ENCODE measurements at places on chromosomes 6 and 20. TPM values are rescaled to one million over a fixed set of nuclear protein-coding genes. Genes with fewer than 3 reads are reported as not detected.

- DNase-seq = no peak
These were observed 359.3 kb downstream of the TAF4 start for GRCh38 chr20:61706259-61706961.

- DNase-seq = no peak
These were observed 76.9 kb downstream of the PLCG1 start for GRCh38 chr20:41214202-41214601.

DNA sequence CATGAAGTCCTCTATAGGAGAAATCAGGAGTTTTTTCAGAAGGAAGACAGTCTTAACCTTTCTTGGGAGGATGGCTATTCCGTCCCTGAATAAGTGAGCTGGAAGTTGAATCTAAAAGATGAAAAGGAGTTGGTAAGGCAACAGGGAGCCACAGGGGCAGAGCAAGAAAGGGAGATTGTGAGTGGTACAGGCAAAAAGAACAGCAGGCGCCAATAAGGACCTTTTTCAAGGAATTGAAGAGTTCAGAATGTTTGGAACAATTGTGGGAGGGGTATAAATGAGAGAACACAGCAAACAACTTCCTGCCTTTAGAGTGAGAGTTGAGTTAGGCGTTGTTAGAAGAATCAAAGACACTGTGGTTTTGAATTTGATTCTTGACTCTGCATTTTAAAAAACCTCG is 1003.7 kb downstream of the EPHA7 start:
- no peak for DNase-seq

- no peak for DNase-seq
These were observed 90.4 kb downstream of the SLC23A2 start for GRCh38 chr20:4910951-4911350.

- no peak for DNase-seq
These were observed 38.2 kb upstream of the PMEPA1 start for GRCh38 chr20:57747861-57748481.

- no peak for DNase-seq
These were observed 203.9 kb upstream of the PRDM1 start for GRCh38 chr6:105882121-105882803.

GRCh38 chr6:53691667-53692133 is 26.1 kb upstream of the KLHL31 start:
- DNase-seq = no peak

GRCh38 chr6:37486121-37486839 is 13.4 kb downstream of the CCDC167 start:
- no peak for DNase-seq

- DNase-seq = no peak
These were observed 41.5 kb downstream of the APCDD1L start for GRCh38 chr20:58473453-58474425.

DNA sequence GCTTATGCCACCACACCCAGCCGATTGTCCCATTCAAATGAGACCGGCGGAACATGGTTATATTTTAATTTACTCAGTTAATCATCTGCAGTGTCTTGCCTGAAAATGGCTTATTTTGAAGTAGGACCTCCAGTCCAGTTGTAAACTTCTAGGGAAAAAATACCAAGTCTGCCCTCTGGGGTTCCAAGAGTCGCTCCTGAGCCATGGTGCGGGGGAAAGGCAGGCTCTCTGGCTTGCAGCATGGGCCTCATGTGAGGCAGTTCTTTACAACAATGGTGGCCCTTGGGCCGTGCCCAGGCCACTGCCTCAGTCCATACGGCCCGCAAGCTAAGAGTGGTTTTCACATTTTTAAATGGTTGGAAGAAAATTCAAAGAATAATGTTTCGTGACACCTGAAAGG is 62.7 kb upstream of the XRN2 start:
- no peak for DNase-seq

- DNase-seq = no peak
These were observed 210.5 kb upstream of the SHLD1 start for GRCh38 chr20:5539691-5540090.

DNA sequence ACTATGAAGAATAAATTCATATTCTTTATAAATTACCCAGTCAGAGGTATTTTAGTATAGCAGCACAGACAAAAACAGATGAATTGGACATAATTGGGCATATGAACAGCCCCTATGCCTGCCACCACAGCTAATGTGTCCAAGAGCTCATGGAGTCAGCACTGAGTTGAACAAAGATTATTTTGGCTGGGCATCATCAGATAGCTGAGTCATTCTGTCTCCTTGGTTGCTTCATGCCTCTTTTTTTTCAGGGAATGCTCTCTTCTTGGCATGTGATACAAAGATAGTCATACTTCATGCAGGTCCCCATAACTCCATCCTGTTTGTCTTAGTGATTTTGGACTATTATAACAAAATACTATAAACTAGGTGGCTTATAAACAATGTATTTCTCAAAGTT is 275.6 kb downstream of the TENT5A start:
- no peak for DNase-seq

DNA sequence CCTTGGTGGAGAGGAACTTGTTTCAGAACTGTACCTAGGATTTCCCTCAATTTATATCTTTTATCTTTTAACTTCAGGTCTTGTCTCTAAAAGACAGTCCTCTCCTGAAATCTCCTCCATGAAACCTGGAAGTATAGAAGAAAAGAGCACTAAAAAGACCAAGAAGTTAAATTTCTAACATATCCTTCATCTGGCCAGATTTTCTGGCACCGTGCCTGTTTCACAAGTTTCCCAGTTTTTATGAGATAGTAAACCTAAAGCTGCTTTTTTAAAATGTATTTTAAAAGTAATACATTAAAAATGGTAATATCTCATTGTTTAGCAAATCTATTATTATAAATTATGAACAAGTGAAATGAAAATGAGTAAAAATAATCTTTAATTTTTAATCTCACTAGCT is 348.3 kb upstream of the RSPO3 start:
- no peak for DNase-seq

GRCh38 chr6:129543981-129544380 is 166.0 kb downstream of the ARHGAP18 start:
- DNase-seq = peak; percentile 24

DNA sequence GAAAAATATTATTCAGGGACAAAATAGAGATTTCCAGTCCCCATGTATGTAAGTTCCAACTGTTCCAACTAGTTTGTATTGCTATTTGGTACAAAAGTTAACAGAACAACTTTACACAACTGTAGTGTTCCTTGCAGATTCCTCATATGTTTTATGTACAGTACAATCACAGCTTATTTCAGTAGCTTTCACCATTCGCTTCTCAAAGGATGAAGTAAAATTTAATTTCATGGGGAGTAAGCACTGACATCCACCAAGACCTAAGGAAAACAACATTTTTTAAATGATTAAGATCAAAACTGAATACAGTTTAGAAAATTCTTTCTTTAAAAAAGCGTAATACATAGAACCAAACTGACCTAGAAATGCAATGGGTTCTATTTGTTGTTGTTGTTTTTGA is 24.6 kb downstream of the ZNF217 start:
- DNase-seq = no peak

DNA sequence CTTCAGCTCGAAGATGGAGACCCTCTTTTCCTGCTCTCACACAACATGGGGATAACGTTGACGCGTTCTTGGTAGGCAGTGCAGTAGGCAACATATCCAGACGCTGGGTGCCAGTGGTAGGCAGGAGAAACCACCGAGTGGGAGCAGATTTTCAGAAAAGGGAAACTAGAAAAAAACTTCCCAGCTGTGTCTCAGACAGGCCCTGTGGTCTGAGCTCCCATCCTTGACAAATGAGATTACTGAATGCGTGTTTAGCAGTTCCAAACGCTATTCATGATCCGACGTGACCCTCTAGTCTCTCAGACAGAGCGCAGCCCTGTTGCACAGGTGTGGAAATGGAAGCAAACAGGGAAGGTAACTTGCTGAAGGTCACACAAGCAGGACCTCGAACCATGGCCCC is 83.9 kb upstream of the DUSP22 start:
- DNase-seq = no peak

GRCh38 chr20:47314647-47315338 is 41.7 kb downstream of the ZMYND8 start:
- DNase-seq = no peak

DNA sequence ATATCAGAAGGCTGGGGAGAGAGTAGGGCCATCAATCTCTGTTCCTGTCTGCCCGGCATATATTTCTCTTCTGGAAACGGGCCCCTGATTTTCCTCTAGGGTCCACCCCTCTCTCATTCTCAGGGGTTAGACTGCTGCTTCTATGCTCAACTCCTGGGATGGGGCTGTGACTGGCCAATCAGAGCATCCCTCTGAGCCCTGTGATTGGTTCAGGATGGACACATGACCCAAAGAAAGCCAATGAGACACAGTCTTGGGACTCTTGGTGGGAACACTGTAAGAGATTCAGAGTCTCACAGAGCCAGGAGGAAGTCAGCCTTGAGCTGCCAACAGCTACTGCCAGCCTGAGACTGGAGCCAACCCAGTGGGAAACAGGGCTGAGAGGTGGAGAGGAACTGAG is 31.0 kb upstream of the KCNB1 start:
- DNase-seq = no peak

GRCh38 chr20:62734881-62735280 is 26.2 kb downstream of the NTSR1 start:
- peak; percentile 43 for DNase-seq

GRCh38 chr6:151482290-151482689 is 11.5 kb upstream of the CCDC170 start:
- DNase-seq = peak; percentile 20

- DNase-seq = no peak
These were observed 19.0 kb downstream of the YTHDF1 start for GRCh38 chr20:63196768-63197470.

DNA sequence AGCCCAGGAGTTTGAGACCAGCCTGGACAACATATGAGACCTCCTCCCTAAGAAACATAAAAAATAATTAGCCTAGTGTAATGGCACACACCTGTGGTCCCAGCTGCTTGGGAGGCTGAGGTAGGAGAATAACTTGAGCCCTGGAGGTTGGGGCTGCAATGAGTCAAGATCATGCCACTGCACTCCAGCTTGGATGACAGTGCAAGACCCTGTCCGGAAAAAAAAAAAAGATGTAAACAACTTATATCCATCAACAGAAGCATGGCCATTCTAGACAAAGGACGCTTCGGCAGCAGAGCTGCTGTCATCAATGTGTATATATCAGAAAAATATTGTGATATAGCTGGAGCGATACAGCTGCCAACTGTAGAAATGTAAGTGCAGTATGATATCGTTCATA is 59.6 kb upstream of the ARID1B start:
- DNase-seq = no peak

GRCh38 chr6:34664256-34664971 is 32.2 kb downstream of the ILRUN start:
- peak; percentile 53 for DNase-seq

DNA sequence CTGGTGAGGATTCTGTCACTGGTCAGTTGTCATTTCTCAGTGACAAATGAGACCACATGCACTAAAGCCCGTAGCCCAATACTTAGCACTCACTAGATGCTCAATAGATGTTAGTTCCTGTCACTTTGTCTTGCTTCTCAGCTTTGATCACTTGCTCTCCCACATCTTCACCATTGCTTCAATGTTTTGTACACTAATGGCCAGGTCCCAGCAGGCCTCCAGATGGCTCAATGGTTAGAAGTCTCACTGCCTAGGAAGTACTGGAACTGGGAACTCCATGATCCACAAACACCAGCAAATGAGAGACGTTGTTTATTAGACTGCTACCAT is 502.8 kb upstream of the JARID2 start:
- DNase-seq = no peak

DNA sequence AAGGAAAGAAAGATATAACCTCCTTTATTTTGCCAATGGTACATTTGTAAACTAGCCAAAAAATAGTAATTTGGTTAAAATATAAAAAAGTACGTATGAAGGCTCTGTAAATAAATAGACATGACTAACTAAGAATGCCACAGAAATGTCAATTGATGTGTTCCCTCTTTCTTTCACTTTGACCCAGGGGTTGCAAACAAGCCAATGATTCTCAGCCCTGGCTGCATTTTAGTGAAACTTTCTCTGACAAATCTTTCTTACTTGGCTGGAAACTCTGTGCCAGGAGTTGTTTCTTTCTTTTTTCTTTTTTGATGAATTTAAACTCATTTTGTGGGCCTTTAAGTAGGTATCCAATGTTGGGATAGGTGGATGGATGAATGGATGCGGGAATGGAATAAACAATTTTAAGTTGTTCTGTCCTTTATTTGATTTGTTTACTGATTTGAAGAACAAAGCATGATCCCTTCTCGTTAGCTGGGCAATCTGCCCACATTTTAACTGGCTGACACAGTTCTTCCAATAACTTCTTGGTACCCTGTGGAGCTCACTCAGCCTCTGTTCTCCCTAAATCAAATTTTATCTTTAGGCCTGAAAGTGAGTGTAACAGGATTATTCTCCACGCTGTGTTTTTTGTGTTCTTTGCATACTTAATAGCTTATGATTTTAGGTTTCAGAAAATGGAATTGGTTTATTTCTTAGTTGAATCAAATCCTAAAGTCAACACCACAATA is 58.6 kb upstream of the GCLC start:
- no peak for DNase-seq

DNA sequence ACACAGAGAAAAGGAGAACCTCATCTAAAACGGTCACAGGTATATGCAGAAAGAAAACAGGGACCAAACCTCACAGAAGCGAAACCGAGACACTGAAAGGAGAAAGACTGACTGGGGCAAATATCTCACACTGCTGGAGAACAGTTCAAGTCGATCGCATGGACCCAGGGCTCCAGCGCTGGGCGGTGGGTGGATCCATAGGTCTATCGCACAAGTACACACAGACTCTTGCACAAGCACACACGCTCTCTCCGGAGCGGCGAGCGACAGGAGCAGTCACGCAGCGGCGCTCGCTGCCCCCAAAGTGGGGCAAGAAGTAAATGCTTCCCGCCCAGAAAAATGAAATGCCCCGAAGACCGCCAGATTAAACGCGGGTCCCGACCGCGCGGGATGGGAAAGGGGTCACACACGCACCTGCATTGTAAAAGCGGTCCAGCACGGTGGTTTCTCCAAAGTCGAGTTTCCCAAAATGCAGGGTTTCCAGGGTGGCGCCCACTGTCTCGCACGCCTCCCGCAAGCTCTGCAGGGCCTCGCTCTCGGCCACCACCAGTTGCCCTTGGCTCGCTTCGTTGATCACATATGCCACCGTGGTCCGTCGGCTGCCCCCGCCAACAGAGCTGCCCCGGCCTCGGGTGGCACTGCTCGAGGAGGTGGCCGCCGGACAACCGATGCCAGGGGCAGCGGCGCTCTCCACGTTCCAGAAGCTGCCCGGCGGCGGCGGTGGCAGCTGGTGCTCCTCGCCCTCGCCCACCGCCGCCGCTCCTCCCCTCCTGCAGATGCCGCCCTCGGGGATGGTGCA is 782 bp downstream of the MAP3K5 start:
- peak; percentile 26 for DNase-seq

Gene PROKR2
- 0.10 TPM for total RNA-seq

Gene MAS1
- not detected for total RNA-seq

Gene SYNE1
- total RNA-seq = 40.0 TPM

Gene ANKRD66
- not detected for total RNA-seq

Gene CAP2
- total RNA-seq = 35.9 TPM

Gene PPDPF
- 140 TPM for total RNA-seq

Gene TREML2
- total RNA-seq = not detected

Gene TBXT
- total RNA-seq = not detected

Data from RPMI7951 (cell line).